ENCODE measurements at places on chromosomes 3 and 15. TPM values are rescaled to one million over a fixed set of nuclear protein-coding genes. Genes with fewer than 3 reads are reported as not detected.

Gene SEMA3B
- 49.4 TPM for total RNA-seq

Gene IQCH
- total RNA-seq = 1.1 TPM

Gene NR2E3
- total RNA-seq = 0.13 TPM

Gene IQCF5
- total RNA-seq = not detected

Gene EPB42
- not detected for total RNA-seq

Gene TLR9
- not detected for total RNA-seq

Gene SNAP23
- 35.4 TPM for total RNA-seq

Gene RFT1
- 17.9 TPM for total RNA-seq

Gene FETUB
- total RNA-seq = not detected

Gene CYP8B1
- not detected for total RNA-seq

Gene SERINC4
- not detected for total RNA-seq

Gene VGLL3
- 15.6 TPM for total RNA-seq

Gene ZPLD1
- total RNA-seq = 1.1 TPM

Gene IL17RC
- total RNA-seq = 59.3 TPM

Gene PP2D1
- total RNA-seq = not detected

Gene SRGAP3
- total RNA-seq = 0.33 TPM

Gene SCG3
- total RNA-seq = not detected

Gene LRRC31
- total RNA-seq = not detected

Gene SAMD7
- not detected for total RNA-seq

Gene SQOR
- 75.3 TPM for total RNA-seq

Gene COL6A5
- total RNA-seq = 0.89 TPM

Gene LRRC2
- total RNA-seq = 0.16 TPM

Gene CA12
- 7.2 TPM for total RNA-seq

Gene TRIM71
- 1.0 TPM for total RNA-seq

Gene ROBO2
- total RNA-seq = under 0.01 TPM

Gene CCR3
- total RNA-seq = not detected

Gene CACNA2D3
- total RNA-seq = 0.13 TPM

Gene GUCA1C
- total RNA-seq = 1.3 TPM

Gene CCR9
- not detected for total RNA-seq

Gene ISG20
- 5.7 TPM for total RNA-seq

Gene FHIT
- total RNA-seq = 10.4 TPM

Gene RPUSD3
- total RNA-seq = 49.3 TPM

Gene XCR1
- not detected for total RNA-seq

Gene ENTPD3
- total RNA-seq = under 0.01 TPM
